Right atrium auricular region (tissue), 2 donors: ENCODE measurements at places on chromosomes 12 and 14. TPM values are rescaled to one million over a fixed set of nuclear protein-coding genes. Genes with fewer than 3 reads are reported as not detected.

DNA sequence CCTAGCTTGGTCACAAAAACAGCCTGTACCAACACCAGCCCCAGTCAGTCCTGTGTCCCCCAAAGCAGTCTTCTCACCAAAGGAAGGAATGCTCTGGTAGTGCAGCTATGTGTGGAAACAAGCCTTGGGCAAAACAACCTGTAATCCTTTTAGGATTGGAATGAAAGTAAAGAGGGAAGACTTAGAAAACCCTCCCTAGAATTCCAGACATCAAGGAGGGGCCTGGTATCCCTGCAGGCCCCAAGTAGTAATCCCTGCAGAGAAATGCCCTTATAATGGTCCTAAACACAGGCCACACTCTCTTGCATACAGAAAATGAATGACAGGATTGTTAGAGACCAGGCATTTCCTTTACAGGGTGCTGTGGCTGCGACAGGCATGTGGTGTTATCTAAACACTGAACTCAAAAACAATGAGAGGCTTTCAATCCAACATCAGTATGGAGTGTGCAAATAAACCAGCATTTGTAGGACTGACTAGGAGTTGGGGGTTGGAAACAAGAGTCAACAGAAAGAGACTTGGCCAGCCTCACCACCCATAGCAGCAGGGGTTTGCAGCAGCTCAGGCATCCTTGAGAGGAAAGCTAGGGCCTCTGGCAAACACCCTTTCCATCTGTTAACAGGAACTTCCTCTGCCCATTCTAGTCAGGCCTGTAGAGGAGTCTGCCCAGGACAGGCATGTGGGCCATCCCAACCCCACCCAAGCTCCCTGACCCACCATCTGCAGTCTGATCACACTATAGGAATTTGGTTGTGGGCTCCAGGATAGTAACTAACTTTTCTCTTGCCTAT is 59.1 kb downstream of the DCAF5 start:
- no peak for DNase-seq

DNA sequence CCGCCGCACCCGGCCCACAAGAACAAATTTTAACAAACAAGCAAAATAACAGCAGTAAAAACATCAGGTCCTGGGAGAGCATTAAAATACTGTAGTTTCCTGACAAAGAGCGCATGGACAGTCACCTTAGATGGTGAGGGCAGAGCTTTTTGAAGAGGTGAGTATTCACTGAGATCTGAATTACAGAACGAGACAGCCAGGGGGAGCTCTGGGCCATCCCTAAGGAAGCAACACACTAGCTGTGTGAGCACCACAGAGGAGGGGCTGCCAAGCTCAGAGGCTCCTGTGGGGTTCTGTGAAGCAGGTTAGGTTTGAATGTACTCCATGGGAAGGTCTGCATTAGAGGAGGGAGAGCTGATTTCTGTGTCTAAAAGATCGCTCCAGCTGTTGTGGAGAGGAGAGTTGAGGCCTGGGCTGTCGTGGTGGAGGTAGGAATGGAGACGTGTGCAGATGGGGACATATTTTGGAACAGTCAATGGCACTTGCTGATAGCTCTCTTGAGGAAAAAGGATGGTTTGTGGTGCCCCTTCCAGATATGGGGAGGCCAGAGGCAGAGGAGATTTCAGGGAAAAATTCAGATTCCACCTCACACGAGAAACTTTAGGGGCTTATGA is 72.9 kb downstream of the TRAFD1 start:
- no peak for DNase-seq

- no peak for DNase-seq
These were observed 17.6 kb upstream of the STK38L start for GRCh38 chr12:27226407-27226929.

GRCh38 chr12:94954029-94954685 is 49.3 kb downstream of the NDUFA12 start:
- no peak for DNase-seq

DNA sequence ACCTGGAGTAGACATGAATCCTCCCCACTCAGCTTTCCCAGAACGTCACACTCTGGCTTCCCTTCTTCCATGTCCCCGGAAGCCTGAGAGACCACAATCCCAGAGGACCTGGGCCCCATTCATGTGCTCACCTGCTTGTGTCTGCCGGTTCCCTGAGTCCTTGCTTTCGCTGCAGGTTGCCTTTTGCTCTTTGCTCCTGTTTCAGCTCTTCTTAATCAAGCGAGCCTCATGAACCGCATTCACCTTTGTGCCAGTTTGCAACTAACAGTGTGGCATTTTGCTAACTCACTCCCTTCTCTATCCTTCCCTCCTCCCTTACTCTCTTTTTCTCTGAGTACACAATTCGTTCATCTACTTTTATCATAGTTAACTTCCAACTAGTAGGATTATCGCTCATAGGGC is 23.1 kb downstream of the ENTPD5 start:
- no peak for DNase-seq

DNA sequence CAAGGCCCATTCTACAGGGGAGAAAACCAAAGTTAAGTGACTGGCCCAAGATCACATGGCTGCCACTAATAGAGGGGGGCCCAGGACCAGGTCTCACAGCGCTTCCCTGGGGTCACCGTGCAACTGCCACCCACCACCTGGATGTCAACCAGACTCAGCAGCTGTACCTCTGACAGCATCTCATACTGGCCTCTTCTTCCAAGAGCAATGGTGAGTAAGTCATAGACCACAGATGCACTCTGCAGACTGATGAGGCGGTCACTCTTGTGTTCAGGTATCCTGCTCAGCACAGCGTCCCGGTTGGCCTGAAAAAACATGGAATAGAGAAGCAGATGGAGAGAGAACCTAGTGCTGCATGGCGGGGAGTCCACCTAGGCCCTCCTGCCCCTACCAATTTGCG is 139.9 kb downstream of the TTC7B start:
- no peak for DNase-seq

DNA sequence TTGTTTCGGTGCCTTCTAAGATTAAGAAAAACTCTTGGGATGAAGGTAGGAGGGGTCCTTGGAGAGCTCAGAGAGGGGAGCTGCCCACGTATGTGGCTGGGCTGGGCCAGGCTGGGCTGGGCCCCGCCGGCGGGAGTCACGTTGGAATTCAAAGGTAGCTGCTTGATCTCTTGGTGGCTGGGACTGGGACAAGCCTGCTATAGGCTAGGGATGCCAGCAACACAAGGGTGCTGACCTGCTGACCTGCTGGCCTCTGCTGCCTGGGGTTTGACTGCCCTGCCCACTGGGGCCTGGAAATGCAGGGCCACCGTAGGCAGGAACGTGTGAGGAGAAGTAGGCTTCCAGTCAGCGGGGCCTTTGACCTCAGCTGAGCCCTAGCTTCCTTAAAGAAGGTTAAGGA is 52.8 kb upstream of the GTF2A1 start:
- no peak for DNase-seq

DNA sequence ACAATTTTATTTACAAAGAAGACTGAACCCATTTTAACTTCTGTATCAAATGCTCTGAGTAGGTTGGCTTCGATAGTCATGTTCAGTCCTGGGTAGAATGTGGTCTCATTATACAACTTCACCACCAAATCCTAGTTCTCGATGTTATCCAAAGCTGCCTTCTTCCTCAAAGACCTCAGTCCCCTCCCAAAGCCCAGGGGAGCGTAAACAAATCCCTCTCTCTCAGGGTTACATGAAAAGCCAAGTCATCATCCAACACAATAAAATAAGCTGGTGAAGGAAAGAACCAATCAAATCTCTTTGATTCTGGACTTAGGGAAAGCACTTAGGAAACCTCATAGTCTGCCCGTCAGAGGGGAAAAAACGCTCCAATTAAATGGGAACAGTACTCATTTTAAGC is 9.1 kb downstream of the PTCSC3 start:
- no peak for DNase-seq

DNA sequence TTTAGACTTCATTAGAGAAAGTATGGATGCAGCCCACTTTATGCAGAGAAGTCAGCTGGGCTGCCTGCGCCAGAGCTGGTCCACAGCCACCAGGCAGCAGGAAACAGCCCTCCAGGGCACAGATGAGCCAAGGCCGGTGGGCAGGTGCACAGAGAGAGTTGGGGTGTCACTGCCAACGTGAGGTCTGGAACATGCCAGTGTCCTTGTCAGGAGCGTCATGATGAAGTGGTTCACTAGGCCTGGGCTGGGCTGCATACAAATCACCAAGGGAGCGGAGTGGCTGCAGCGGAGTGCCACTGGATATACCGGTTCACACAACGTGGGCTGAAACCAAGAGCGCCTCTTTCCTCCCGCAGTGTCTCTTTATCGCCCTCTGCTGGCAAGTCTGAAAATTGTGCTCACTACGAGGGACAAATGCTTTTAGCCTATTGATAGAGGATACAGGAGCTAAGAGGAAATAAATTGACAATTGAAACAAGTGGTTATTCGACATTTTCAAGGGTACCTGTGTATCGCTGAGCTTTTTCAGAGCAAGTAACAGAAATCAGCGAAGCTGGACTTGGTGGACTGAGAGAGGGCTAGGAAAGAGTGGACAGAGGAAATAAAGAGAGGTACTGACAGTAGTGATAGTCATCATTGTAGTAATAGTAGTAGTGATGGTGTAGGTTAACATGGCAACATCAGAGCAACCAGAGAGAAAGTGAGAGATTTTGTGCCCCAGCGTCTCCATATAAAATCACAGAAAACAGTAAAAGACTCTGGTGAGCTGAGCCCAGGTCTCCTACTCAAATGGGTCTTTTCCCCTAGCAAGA is 52.0 kb upstream of the ITPR2 start:
- DNase-seq = peak; percentile 90

DNA sequence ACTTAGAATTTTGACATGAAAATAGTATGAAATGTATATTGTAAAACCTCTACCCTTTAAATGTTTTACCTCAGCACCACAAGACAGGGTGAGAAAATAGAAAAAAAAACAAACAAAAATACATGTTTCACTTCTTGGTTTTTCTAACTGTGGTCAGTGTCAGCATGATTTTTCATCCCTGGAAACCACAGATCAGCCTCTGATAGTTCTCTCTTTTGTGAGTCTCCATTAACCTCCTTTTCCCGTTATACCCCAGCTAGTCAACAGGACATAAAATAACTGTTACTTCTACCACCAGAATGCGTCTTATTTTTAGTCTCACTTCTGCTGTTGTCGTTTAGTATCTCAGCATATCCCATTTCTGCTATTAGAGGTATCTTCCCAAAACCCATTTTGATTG is 48.3 kb upstream of the KCNMB4 start:
- DNase-seq = no peak

GRCh38 chr14:29028973-29029582 is 262.5 kb downstream of the FOXG1 start:
- DNase-seq = no peak

DNA sequence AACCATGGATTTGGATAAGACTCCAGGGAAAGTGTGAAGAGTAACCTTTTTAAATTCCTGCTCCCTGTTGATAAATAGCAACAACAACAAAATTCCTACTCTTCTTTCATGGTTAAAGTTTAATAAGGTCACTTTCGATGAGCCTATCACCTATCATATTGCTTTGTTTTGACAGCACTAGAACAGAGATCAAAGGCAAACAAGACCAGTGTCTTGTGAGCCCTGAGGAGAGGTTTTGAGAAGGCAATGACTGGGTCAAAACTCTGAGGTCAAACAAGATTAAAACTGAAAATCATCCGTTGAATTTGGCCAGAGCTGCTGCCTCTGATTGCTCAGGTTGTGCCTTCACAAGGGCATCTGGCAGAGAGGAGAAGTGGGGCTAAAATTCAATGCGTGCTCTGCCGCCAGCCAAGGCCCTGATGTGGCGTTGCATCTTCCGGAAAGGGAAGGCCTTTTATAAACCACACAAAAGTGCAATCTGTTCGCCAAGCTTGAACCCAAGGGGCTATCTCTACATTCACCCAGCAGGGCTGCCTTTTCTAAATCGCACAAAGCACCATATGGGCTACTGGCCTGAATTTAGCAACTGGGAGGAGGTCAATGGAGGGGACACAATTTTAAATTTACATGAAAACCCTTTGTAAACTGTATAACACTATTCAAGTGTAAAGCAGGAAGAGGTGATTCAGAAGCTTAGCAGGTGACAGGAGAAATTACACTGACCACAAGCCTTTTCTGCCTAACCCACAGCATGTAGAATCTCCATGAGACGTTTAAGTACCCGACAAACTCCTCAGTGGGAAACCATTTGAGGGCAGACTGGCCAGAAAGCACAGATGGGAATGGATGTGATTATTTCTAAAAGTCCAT is 140.8 kb downstream of the DAD1 start:
- DNase-seq = no peak

DNA sequence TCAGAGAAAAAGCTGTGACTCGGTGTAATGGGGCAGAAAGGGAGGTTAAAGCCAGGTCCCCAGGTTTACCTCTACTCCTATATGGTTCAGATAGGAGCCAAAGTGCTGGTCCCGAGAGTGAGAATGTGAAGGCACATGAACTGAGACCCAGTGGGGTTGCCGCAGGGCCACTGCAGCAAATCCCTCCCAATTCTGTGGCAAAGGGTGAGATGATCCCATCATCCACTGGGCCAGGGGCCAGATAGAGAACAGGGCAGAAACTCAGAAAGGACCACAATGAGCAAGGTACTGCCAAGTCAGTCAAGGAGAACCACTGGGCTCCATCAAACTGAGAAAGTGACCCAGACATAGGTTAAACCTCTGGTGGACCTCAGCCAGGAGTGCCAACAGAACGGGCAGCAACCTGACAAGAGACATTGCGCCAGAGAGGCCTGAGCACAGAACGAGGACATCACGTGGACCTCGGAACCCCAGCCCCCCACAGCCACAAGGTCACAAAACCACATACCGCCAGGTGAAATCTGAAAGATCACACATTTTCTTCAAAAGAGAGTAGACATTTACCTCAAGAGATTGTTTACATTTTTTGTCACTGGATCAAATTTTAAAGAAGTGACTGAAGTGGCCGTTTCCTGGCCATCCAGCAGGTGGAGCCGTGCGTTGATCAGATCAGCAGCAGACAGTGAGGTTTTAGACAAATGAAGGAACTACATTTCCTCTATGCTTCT is 20.5 kb upstream of the ITPR2 start:
- no peak for DNase-seq

- DNase-seq = no peak
These were observed 6.4 kb upstream of the ARF6 start for GRCh38 chr14:49886523-49886922.

GRCh38 chr14:60965402-60965801 is 15.5 kb downstream of the TRMT5 start:
- no peak for DNase-seq

GRCh38 chr14:43872752-43873655 is 634.1 kb downstream of the FSCB start:
- DNase-seq = no peak

- no peak for DNase-seq
These were observed 4.6 kb upstream of the SMUG1 start for GRCh38 chr12:54193434-54193833.

- peak; percentile 75 for DNase-seq
These were observed 13.7 kb downstream of the PGF start for GRCh38 chr14:74941676-74942097.

GRCh38 chr14:56125772-56126636 is 7.8 kb downstream of the PELI2 start:
- DNase-seq = no peak

IAPP gene
- not detected for total RNA-seq

INHBE gene
- total RNA-seq = not detected

CLEC14A gene
- total RNA-seq = 63.0 TPM

PLEKHA5 gene
- total RNA-seq = 53.2 TPM

IFNG-AS1 gene
- 2.7 TPM for total RNA-seq

KRT73 gene
- not detected for total RNA-seq

RNASE3 gene
- total RNA-seq = 0.59 TPM

CMA1 gene
- total RNA-seq = not detected

KRT78 gene
- total RNA-seq = not detected
